Mesendoderm (in vitro differentiated cells): ENCODE measurements at places on chromosomes 3 and 15.

DNA sequence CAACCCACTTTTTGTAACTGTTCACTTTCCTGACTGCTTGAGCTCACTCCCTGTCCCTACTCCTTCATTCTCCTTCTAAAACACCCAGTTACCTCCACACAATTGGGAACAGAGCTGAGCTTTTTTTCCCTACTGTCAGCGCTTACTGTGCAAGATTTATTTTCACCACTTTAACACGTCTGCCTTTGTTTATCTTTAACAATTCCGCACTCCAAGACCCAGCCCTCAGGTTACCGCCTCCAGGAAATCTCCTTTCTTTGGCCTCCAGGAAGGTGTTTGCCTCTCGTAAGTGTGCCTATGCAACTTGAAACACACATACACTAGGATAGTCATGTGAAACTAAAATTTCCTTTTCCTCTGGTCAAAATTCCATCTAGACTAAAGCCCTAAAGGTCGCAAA is 271.9 kb upstream of the TPRG1 start:
- H3K27ac ChIP-seq, result no peak overlapping the region
- DNase-seq, result no peak
- no peaks in the 10 kb centered on the region for H3K27me3 ChIP-seq
- no peaks in the 10 kb centered on the region for H3K36me3 ChIP-seq
- no peaks in the 10 kb centered on the region for H3K4me1 ChIP-seq

- no peaks in the 10 kb centered on the region for H3K27me3 ChIP-seq
- peaks cover 3% of the 10 kb centered on the region for H3K4me1 ChIP-seq
- no peak overlapping the region for H3K4me3 ChIP-seq
- no peak for DNase-seq
These were observed 1.9 kb upstream of the UBR1 start for GRCh38 chr15:43107751-43108150.

DNA sequence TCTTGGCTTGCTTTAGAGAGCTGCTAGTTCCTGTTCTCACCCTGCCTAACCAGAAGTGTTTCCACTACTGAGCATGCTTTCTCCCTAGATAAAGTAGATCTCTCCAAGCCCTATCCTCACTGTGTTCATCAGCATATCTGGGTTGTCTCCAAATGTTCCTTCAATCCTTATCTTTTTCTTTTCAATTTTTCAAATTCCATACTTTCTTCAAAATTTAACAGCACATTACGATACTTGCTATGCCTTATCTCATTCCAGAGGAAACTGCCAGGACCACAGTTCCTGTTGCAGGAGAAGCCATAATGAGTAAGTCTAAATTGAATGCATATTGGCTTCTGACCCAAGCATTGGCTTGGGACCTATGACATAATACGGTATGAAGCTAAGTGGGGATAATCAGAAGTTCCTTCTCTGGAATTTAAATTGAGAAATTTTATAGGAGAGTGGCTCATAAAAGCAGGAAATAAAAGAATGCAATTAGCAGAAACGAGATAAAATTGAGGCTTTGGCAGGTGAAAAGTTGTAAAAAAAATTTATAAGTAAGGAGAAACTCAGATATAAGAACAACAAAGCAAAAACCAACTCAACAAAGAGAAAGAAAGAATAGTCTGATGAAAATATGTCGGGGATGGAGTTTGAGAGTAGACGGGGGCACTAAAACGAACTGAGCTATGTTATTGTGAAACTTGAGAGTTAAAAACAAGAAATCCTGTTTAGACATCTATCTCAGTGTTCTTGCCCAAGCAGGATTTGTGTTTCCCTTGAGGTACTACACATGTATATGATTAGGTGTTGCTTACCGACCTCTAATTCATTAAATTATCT is 631.7 kb upstream of the CCDC54 start:
- H3K27me3 ChIP-seq, result no peaks in the 10 kb centered on the region
- H3K4me3 ChIP-seq, result no peak overlapping the region
- no peak overlapping the region for H3K27ac ChIP-seq

DNA sequence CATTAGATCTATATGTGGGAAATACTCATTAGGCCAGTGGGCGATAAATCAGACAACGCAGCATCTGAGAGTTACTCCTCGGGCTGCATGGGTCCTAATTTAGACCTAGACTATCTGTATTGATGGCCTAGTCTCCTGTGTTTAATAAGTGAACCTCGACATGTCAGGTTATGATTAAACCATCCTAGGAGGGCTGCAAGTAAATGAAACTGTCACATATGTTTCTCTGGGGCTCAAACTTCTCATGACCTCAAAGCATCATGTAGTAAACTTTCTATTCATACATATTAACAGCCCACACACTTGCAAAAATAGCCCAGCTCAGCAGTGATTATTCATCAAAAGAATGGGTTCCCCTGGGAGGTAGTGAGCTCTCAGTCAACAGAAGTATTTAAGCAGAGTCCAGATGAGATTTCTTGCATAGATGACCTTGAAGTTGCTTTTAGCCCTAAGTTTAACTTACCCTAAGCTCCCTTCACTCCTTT is 51.6 kb downstream of the RAB11A start:
- H3K27ac ChIP-seq, result no peak overlapping the region
- DNase-seq, result no peak
- no peaks in the 10 kb centered on the region for H3K27me3 ChIP-seq
- no peaks in the 10 kb centered on the region for H3K4me1 ChIP-seq
- no peak overlapping the region for H3K4me3 ChIP-seq
- H3K36me3 ChIP-seq, result no peaks in the 10 kb centered on the region

DNA sequence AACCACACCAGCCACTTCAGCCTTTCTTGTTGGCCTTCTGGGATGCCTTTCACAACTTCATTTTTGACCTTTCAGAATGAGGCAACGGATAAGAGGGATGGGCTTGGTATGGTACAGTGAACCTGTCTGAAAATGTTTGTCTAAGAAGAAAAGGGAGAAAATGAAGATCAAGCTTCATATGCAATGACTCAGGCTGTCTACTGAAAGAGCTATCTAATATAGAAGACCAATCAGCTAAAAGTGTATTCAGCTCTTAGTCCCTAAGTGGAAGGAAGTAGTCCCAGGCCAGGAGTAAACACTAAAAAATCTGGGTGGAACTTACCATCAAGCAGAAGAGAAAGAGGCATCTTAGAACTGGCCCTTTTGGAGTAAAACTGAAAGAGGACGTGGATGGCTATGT is 12.2 kb upstream of the UPK1B start:
- no peaks in the 10 kb centered on the region for H3K4me1 ChIP-seq
- H3K4me3 ChIP-seq, result no peak overlapping the region
- no peak for DNase-seq

- no peaks in the 10 kb centered on the region for H3K27me3 ChIP-seq
- H3K4me1 ChIP-seq, result peaks cover 2% of the 10 kb centered on the region
- H3K36me3 ChIP-seq, result no peaks in the 10 kb centered on the region
These were observed 142.3 kb upstream of the WNT5A start for GRCh38 chr3:55629432-55629831.

- H3K27me3 ChIP-seq, result no peaks in the 10 kb centered on the region
- no peak for DNase-seq
- no peak overlapping the region for H3K27ac ChIP-seq
- H3K4me3 ChIP-seq, result no peak overlapping the region
- no peaks in the 10 kb centered on the region for H3K36me3 ChIP-seq
These were observed 173.5 kb downstream of the OR4M2 start for GRCh38 chr15:22253676-22254408.

DNA sequence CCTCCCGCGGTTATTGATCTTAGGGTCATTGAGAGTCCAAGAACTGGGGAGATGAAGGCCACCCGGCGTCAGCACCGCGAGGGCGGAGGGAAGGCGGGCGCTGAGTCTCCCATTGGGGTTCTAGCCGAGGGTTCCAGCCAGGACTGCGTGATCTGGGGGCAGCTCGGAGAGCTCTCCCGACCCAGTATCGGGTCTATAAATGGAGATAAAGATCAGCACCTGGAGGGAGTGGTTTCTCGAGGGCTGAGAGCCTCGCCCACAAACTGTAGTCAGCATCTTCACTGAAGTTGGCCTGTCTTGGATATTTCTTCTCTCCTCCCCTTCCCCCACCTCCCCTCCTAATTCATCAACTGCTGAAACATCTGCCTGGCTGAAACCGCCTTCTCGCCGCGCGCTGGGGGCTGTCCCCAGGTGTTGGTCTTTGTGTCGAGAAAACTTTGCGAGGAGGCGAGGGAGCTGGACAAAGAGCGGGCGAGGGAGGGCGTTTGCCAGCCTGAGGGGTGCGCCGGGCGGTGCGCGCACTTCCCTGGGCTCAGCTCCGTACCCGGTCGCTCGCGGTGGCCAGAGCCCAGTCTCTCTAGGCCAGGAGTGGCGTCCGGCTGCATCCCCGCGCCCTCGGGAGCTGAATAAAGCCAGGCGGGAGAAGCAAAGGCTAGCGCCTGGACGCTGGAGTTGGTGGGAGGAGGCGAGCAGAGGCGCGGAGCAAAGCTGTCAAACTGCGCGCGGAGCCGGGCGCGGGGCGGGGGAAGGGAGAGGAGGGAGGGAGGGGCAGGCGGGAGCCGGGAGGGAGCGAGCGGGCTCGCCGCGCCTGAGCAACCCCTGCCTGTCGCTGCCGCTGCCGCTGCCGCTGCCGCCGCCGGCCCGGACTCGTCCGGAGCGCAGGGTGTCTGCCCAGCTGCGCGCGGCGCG is at the start of gene ST8SIA2:
Gene ST8SIA2, plus strand, starts transcription at position 811 of the 909 bp plus-strand sequence. CDS start 184 bp downstream, outside the sequence.
- H3K27ac ChIP-seq, result peak within 1 kb of the TSS; percentile 57
- no peaks in the 10 kb centered on the region for H3K4me1 ChIP-seq
- H3K27me3 ChIP-seq, result peaks cover 2% of the 10 kb centered on the region
- peak within 1 kb of the TSS; percentile 63 for H3K4me3 ChIP-seq
- H3K36me3 ChIP-seq, result no peaks in the 10 kb centered on the region
- DNase-seq, result peak; percentile 83

GRCh38 chr3:13135811-13136321 is 62.6 kb upstream of the IQSEC1 start:
- no peak overlapping the region for H3K27ac ChIP-seq
- no peak overlapping the region for H3K4me3 ChIP-seq
- H3K36me3 ChIP-seq, result no peaks in the 10 kb centered on the region
- no peaks in the 10 kb centered on the region for H3K27me3 ChIP-seq
- H3K4me1 ChIP-seq, result no peaks in the 10 kb centered on the region

GRCh38 chr3:112908252-112908651 is 61.6 kb upstream of the CD200R1L start:
- H3K36me3 ChIP-seq, result no peaks in the 10 kb centered on the region
- no peak overlapping the region for H3K4me3 ChIP-seq
- no peak for DNase-seq
- no peaks in the 10 kb centered on the region for H3K4me1 ChIP-seq

DNA sequence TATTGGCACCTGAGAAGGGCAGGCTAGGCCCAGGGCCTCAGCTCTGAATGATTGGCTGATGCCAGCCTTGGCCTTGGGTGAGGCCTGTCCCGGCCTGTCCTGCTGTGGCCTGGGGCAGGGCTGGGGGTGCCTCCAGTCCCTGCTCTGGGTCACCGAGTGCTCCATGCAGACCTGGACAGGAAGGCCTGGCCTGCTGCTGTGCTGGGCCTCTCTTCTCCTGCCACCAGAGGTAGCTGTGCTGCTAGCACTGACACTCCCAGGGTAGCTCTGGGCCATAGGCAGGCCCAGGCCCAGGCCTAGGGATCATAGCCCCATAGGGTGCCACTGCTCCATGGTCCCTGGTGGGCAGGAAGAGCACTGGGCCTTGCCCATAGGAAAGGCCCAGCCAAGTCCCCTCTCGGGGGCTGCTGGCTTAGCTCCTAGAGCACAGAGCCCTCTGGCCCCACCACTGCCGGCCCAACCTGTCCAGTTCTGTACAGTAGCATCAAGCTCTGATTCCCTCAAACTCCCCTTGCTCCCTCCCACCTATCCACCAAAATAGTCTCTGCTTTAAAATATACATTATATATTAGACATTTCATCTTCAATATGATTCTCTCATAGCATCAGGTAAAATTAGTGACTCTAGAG is 18.2 kb downstream of the ABTB1 start:
- H3K4me3 ChIP-seq, result no peak overlapping the region
- H3K27me3 ChIP-seq, result no peaks in the 10 kb centered on the region
- no peak overlapping the region for H3K27ac ChIP-seq
- H3K4me1 ChIP-seq, result peaks cover 2% of the 10 kb centered on the region

GRCh38 chr3:34533451-34533850 is 735.0 kb downstream of the PDCD6IP start:
- DNase-seq, result no peak
- H3K36me3 ChIP-seq, result no peaks in the 10 kb centered on the region
- H3K27me3 ChIP-seq, result no peaks in the 10 kb centered on the region
- no peak overlapping the region for H3K4me3 ChIP-seq
- H3K4me1 ChIP-seq, result no peaks in the 10 kb centered on the region
- no peak overlapping the region for H3K27ac ChIP-seq

DNA sequence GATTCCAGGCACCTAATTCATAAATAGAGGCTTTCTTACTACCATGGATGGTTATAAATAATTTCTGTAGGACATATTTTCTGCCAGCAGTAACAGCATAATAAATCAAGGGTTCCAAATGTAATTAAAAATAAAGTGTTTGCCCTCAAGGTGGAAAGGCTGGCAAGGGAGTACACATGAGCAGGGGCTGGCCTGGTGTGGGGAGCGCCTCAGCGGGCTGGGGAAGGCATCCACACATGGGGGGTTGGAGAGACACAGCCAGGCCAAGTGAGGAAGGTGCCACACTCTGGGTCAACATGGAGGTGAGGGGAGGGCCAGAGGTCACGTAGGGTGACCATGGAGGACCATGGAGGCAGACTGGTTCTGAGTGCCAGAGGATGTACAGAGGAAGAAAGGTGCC is 65.8 kb upstream of the OCA2 start:
- peaks cover 12% of the 10 kb centered on the region for H3K36me3 ChIP-seq
- no peaks in the 10 kb centered on the region for H3K27me3 ChIP-seq
- no peak overlapping the region for H3K27ac ChIP-seq
- DNase-seq, result no peak
- H3K4me3 ChIP-seq, result no peak overlapping the region

GRCh38 chr3:77618686-77619085 is 578.8 kb downstream of the ROBO2 start:
- H3K27ac ChIP-seq, result no peak overlapping the region
- no peaks in the 10 kb centered on the region for H3K4me1 ChIP-seq
- no peak overlapping the region for H3K4me3 ChIP-seq
- no peak for DNase-seq

DNA sequence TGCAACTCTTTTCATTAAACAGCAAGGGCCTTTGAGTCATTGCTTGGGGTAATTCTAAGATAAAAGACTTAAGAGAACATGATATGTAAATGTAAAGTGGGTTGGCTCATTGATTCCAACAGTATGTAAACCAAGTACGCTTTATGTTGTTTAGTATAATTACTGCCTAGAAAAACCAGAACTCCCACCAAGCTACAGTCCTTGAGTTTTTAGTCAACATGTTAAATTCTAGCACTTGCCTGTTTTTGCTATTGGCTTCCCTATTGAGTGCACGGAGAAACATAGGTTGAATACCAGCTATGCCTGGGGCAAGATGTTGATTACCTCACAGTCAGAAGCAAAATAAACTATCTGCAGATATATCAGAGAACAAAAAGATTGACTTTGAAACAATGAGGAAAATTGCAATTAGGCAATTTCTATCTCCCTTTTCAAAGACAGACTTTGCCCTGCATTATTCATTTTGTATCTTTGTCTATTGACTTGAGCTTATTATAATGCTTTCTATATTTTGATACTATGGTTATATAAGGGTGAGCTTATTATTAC is 179.3 kb downstream of the ZPLD1 start:
- no peaks in the 10 kb centered on the region for H3K4me1 ChIP-seq
- DNase-seq, result peak; percentile 18
- H3K27ac ChIP-seq, result no peak overlapping the region

- DNase-seq, result no peak
- peak overlapping the region; percentile 74 for H3K4me3 ChIP-seq
- no peaks in the 10 kb centered on the region for H3K27me3 ChIP-seq
These were observed 1.4 kb downstream of the SRGAP3 start for GRCh38 chr3:9247941-9248521.
